ENCODE measurements at places on chromosomes 12 and 14.

DNA sequence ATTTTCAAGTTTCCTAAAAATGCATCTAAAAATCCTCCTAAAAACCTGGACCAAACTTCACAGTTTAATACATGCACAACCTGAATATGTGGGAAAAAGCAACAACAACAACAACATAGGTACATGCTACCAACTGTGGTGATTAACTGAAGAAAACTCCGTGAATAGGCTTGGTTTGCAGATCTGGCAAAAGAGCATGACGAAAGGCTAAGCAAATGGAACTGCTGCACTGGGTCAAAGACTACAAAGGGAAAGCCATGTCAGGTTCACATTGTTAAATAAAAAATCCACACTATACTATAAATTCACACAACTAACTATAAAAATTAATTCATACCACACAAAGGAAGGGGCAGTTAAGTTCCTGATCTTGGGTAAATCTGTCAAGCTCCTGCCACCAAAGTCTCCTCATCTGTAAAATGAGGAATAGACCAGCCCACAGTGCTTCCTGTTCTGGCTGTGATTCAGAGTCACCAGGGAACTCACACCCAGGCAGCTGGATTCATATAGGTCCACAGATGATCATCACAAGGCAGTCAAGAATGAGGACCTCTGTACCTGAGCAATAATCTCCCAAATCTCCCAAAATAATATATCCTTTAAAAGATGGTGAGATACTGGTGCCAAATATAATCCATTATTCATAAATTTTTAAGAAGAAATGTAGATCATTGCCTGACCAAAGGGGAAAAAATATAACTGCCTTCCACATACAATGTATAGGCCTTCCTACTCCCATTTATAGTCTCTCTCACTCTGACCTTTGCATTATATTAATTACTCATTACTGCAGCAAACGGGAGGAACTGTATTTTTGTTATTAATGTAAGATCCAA, 7.0 kb downstream of the CORO1C start:
- no peak for DNase-seq

DNA sequence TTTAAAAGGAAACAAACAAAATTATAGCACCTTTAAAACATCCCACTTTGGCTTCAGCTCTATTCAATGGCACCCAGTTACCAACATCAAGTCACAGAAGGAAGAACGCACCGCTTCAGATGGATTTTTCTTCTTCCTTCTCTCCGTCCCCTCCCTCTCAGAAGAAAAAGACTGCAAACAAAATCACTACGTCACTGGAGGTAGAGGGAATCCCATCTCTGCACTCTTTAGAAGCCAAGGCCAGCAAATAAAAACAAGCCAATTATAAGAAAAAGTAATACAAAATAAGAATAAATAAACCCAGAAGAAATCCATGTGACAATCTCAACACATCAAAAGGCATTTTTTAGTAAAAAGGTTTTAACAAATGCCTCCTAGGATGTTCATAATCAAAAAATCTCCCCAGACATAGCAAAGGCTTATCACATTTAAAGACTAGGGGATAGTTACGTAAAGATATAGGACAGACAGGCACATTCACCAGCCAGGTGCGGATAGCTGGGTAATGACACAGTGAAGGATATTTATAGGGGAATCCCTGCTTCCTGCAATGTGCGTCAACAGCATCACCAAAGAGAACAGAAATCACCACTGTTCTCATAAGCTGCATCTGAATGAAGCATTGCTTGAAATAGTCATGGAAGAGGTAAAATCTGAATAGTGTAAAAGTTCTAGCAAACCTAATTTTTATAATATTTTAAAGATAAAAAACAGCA, 89.4 kb downstream of the R3HDM2 start:
- no peak for DNase-seq

DNA sequence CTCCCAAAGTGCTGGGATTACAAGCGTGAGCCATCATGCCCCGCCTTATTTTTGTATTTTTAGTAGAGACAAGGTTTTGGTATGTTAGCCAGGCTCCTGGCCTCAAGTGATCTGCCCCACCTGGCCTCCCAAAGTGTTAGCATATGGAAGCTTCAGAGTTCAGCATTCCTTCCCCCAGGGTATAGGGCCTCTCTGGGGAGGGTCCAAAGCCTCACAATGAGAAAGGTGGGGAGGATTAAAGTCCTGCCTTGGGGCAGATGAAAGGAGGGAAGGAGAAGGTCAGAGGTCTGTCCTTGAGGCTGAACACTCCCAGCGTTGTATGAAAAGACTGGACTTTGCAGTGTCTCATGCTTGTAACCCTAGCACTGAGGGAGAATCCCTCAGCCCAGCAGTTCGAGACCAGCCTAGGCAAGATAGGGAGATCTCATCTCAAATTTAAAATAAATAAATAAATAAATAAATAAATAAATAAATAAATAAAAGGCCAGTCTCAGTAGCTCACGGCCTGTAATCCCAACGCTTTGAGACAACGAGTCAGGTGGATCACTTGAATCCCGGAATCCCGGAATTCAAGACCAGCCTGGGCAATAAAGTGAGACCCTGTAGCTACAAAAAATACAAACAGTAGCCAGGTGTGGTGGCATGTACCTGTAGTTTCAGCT, 22.0 kb upstream of the RCOR1 start:
- no peak for DNase-seq

GRCh38 chr12:44628180-44628579, 247.9 kb downstream of the NELL2 start:
- no peak for DNase-seq

- no peak for DNase-seq
Measured at GRCh38 chr14:58920230-58920629, 268.2 kb upstream of the DAAM1 start.

DNA sequence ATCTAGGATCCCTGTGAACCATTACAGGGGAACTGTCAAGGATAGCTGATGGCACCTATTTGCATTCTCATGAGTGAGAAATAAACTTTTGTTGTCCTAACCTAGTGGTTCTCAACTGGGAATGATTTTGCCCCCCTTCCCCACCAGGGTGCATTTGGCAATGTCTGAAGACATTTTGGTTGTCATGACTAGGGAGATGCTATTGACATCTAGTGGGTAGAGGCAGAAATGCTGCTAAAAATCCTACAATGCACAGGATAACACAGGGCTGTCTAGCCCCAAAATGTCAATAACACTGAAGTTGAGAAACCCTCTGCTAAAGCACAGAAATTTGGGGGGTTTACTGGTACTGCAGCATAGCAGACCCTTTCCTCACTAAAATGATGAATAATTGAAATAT, 140.9 kb upstream of the SRRM4 start:
- no peak for DNase-seq

GRCh38 chr12:44626883-44627282, 249.2 kb downstream of the NELL2 start:
- no peak for DNase-seq
